MM.1S (cell line): ENCODE measurements at places on chromosomes 1 and 21.

DNA sequence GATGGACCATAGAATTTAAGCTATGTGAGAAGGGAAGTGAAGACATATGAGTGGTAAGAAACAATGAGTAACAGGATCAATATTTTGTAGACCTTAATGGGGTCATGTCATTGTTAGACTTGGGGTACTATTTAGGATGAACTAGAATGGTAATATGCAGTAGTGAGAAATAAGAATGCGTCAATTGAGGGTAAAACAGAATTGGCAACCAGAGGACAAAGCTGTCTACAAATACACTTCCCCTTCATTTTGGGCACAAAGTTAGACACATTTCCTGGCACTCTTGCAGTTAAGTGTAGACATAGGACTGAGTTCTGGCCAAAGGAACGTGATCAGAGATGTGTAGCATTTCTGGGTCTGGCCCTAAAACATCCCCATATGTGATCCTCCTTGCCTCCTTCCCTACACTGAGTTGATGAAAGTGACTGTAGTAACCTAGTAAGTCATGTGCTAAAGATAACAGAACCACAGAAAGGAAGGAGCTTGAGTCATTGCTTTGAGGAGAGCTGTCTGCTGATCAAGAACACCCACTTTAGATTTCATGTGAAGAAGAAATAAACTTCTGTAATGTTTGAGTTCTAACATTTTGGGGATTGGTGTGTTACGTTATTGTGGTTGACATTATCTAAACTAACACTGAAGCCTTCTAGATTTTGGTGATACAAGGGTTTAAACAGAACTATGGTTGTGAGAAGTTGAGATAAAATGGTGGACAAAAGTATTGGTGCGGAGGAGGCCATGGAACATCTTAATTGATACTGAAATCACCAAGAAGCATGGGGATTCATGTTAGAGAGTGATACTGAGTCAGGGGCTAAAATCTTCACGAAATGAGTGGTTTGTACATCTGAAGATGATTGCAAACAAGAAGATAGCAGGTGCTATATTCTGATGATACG lies 41.7 kb downstream of the CD55 start:
- no peak overlapping the region for H3K27ac ChIP-seq
- peaks cover 8% of the 10 kb centered on the region for H3K27me3 ChIP-seq
- DNase-seq: no peak
- no peak overlapping the region for H3K4me3 ChIP-seq

DNA sequence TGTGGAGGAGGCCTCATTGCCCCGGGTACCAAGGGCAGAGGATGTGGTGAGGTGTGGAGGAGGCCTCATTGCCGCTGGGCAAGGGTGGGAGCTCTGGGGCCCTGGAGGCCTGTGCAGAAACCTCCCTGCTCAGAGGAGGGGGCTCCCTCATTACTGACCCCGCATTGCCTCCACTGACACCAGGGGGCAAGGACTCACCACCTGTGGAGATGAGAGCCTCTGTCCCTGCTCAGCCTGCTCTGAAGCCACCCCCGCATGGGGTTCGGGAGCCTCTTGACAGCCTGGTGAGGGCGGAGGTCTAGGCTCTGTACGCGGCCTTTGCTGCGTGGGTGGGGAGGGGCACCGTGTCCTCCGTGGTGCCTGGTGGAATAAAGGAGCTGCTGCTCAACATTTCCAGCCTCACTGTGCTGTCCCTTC lies 95.0 kb upstream of the COL6A1 start:
- no peaks in the 10 kb centered on the region for H3K4me1 ChIP-seq

GRCh38 chr1:189775343-189775742 lies 702.3 kb downstream of the BRINP3 start:
- no peaks in the 10 kb centered on the region for H3K4me1 ChIP-seq
- H3K36me3 ChIP-seq: no peaks in the 10 kb centered on the region
- H3K27me3 ChIP-seq: no peaks in the 10 kb centered on the region
- H3K27ac ChIP-seq: no peak overlapping the region
- no peak for DNase-seq

- no peaks in the 10 kb centered on the region for H3K27me3 ChIP-seq
- no peak overlapping the region for H3K4me3 ChIP-seq
- H3K27ac ChIP-seq: no peak overlapping the region
- no peaks in the 10 kb centered on the region for H3K36me3 ChIP-seq
- no peaks in the 10 kb centered on the region for H3K4me1 ChIP-seq
- no peak for DNase-seq
These were observed 172.7 kb downstream of the PATJ start for GRCh38 chr1:61914823-61915482.

DNA sequence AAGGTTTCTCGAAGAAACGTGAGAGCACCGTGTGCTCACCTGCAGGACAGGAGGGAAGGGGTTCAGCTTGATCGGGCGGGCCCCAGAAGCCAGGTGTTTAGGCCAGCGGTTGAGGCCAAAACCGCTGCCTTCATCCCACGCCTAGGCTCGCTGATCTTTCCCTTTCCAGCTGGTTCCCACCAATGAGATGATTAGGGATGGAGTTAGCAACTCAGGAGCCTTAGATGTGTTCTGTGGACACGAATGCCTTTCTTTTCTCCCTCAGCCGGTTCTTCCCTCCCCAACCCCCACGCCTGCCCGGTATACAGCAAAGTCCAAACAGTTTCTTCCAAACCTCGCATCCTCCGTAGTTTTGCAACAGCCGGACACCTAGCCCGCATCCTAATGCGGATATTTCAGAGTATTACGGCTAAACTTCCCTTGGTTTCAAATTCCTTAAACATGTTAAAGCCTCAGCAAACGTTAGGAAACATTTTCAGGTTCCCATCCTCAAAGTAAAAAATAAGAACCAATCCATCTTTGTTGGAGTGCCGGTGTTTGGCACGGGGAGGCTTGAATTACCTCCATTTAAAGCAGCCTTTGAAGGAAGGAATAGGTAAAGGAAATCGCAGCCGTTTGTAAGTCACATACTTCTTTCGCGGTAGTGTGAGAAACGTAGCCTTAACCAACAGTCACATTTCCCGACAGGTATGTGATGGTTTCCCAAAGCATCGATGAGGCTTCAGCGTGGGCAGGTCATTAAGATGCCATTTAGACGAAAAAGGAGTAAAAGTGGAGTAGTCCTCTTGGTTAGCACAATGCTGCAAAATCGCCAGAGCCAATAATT lies 1.1 kb downstream of the LRRC8C start:
- peak; percentile 59 for DNase-seq
- peaks cover 27% of the 10 kb centered on the region for H3K4me1 ChIP-seq
- no peaks in the 10 kb centered on the region for H3K27me3 ChIP-seq
- H3K4me3 ChIP-seq: peak overlapping the region; percentile 93

DNA sequence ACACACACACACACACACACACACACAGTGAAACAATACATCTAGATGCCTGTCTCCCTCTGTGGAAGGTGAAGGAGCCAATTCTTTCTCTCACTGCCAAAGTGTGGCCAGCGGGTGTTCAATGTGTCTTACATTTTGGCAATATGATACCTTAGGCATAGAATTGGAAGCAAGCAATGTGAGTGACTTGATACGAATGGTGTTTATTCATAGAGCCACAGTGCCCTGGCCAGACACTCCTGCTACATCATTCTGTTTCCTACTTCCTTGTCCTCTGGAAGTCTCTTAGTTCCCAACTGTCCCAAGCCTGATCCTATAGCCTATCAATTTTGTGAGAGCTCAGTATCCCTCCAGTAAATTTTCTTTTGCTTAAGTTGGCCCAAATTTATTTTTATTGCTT lies 170.0 kb upstream of the L1TD1 start:
- H3K4me1 ChIP-seq: no peaks in the 10 kb centered on the region
- no peak overlapping the region for H3K27ac ChIP-seq
- DNase-seq: no peak
- H3K4me3 ChIP-seq: no peak overlapping the region
- H3K27me3 ChIP-seq: no peaks in the 10 kb centered on the region
- no peaks in the 10 kb centered on the region for H3K36me3 ChIP-seq

GRCh38 chr1:8082945-8083344 lies 56.8 kb upstream of the ERRFI1 start:
- no peak for DNase-seq
- no peak overlapping the region for H3K27ac ChIP-seq
- peaks cover 52% of the 10 kb centered on the region for H3K27me3 ChIP-seq
- no peaks in the 10 kb centered on the region for H3K4me1 ChIP-seq

GRCh38 chr1:77560741-77561140 lies 121.7 kb downstream of the ZZZ3 start:
- DNase-seq: no peak
- no peak overlapping the region for H3K27ac ChIP-seq
- H3K4me1 ChIP-seq: no peaks in the 10 kb centered on the region
- H3K27me3 ChIP-seq: no peaks in the 10 kb centered on the region
- H3K4me3 ChIP-seq: no peak overlapping the region

DNA sequence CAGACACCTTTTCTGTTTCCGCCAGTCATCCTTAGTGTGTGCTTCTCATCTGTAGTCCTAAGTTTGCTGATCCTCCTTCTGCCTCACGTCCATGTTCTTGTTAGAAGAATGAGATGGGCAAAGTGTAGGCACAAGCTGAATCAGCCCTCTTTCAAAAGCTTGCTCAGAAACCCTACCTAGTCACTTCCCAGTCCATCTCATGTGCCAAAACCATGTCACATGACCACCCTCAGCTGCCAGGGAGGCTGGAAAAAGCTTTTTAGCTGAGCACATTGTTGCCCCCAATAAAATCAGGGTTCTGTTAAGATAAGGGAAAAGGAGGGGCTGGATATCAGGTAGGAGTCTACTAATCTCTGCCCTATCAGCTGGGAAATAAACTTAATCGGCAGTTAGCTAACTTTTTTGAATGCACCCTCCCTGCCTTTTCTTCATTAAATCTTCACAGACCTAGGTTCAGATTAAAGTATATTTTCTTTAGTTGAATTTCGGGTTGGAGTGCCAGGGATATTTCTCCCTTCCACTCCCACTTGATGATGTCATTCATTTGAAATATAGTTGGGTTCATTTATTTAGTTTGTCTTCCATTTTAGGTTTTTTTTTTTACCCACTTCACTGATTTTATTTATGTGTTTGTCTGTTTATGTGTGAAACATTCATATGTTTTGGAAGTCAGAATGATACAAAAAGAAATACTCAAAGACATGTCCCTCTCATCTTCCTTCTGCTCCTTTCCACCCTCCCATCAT lies 129.2 kb downstream of the ROR1 start:
- no peak overlapping the region for H3K27ac ChIP-seq
- no peaks in the 10 kb centered on the region for H3K27me3 ChIP-seq
- no peak for DNase-seq
- H3K4me1 ChIP-seq: no peaks in the 10 kb centered on the region
- H3K4me3 ChIP-seq: no peak overlapping the region

DNA sequence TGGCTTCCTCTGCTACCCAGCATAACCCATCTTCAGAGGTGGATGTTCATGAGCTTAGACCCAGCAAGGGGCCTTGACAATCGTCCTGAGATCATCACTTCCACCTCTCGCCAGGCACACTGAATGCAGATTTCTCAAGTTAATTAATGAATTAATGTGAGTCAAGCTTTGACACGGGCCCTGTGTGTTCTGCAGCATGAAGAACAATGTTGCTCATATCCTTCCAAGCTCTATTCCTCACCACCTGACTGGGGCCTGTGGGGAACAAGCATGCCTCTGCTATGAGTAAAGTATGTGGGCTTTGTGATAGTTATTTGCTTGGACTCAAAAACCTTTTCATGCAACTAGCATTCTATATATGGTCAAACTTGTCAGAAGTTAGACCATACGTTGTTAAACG lies 122.0 kb downstream of the SEC16B start:
- H3K4me1 ChIP-seq: no peaks in the 10 kb centered on the region
- DNase-seq: no peak
- H3K36me3 ChIP-seq: no peaks in the 10 kb centered on the region
- H3K4me3 ChIP-seq: no peak overlapping the region

GRCh38 chr1:53656747-53657530 lies 82.0 kb downstream of the GLIS1 start:
- no peak overlapping the region for H3K27ac ChIP-seq
- no peaks in the 10 kb centered on the region for H3K36me3 ChIP-seq

GRCh38 chr1:9413071-9413876 lies 120.6 kb downstream of the SPSB1 start:
- H3K4me3 ChIP-seq: peak overlapping the region; percentile 38
- peaks cover 15% of the 10 kb centered on the region for H3K4me1 ChIP-seq
- H3K27me3 ChIP-seq: no peaks in the 10 kb centered on the region
- H3K27ac ChIP-seq: peak overlapping the region; percentile 79

- DNase-seq: no peak
- H3K27me3 ChIP-seq: no peaks in the 10 kb centered on the region
- H3K27ac ChIP-seq: no peak overlapping the region
- H3K4me1 ChIP-seq: no peaks in the 10 kb centered on the region
- H3K36me3 ChIP-seq: no peaks in the 10 kb centered on the region
- H3K4me3 ChIP-seq: no peak overlapping the region
These were observed 75.0 kb downstream of the SSBP3 start for GRCh38 chr1:54331091-54331772.

GRCh38 chr21:45381865-45382696 lies 22.9 kb upstream of the COL18A1 start:
- no peaks in the 10 kb centered on the region for H3K36me3 ChIP-seq
- DNase-seq: no peak
- no peaks in the 10 kb centered on the region for H3K4me1 ChIP-seq
- peaks cover 68% of the 10 kb centered on the region for H3K27me3 ChIP-seq

DNA sequence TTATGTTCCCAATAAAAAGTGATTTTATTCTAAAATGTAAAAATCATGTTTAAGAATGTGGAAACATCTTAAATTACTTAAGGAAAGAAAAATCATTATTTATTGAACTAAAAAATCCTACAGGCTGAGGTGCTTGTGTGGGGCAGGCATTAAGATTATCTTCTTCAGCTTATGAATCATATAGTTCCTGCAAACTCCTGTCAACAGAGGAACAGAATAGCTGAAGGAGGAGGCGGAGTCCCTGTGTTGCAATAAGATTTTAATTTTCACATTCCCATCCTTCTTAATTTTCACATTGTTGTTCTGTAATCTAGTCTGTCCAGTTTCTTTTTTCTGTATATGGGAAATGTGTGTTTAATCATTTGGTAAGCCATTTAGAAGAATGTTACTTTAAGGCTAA lies 20.6 kb upstream of the OLFML3 start:
- no peaks in the 10 kb centered on the region for H3K27me3 ChIP-seq
- no peak overlapping the region for H3K4me3 ChIP-seq
- DNase-seq: no peak
- no peaks in the 10 kb centered on the region for H3K36me3 ChIP-seq
- H3K4me1 ChIP-seq: no peaks in the 10 kb centered on the region
- no peak overlapping the region for H3K27ac ChIP-seq

- no peaks in the 10 kb centered on the region for H3K4me1 ChIP-seq
- no peaks in the 10 kb centered on the region for H3K27me3 ChIP-seq
- no peak overlapping the region for H3K4me3 ChIP-seq
- H3K36me3 ChIP-seq: peaks cover 15% of the 10 kb centered on the region; the same call in 1 of the 2 replicates
These were observed 34.7 kb downstream of the MEF2D start for GRCh38 chr1:156465747-156466365.

DNA sequence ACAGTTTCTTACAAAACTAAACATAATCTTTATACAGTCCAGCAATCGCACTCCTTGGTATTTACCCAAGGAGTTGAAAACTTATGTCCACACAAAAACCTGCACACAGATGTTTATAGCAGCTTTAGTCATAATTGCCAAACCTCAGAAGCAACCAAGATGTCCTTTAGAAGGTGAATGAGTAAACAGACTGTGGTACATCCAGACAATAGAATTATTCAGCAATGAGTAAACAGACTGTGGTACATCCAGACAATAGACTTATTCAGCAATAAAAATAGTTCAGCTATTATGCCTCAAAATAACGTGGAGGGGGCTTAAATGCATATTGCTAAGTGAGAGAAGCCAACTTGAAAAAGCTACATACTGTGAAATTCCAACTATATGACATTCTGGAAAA lies 87.0 kb upstream of the GALNT2 start:
- H3K36me3 ChIP-seq: no peaks in the 10 kb centered on the region
- H3K4me1 ChIP-seq: no peaks in the 10 kb centered on the region
- H3K4me3 ChIP-seq: no peak overlapping the region
- no peak for DNase-seq

- no peaks in the 10 kb centered on the region for H3K36me3 ChIP-seq
- H3K4me1 ChIP-seq: no peaks in the 10 kb centered on the region
- H3K27ac ChIP-seq: no peak overlapping the region
- H3K4me3 ChIP-seq: no peak overlapping the region
These were observed 82.2 kb upstream of the ABCD3 start for GRCh38 chr1:94335950-94336349.
